CD4-positive, alpha-beta memory T cell (primary cell): ENCODE measurements at places on chromosomes 2 and 18. TPM values are rescaled to one million over a fixed set of nuclear protein-coding genes. Genes with fewer than 3 reads are reported as not detected.

- DNase-seq = no peak
Measured at GRCh38 chr2:19859565-19859964, 42.2 kb downstream of the TTC32 start.

DNA sequence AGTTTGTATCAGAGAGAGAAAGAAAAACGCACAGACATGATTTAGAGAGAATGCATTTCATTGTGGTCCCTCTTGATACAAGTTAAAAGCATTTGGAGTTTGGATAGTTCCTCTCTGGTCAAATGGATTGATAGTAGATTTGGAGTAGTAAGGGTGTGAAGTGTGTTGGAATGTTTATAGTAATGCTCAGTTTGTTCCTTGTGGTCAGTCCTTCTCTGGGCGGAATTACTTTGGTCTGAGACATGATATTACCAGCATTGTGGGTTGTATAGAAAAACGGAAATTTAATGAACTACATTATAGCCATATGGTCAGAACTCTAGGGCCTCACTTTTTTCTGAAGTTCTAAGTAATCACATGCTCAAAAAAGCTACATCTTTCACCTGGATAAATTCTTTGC, 178.9 kb downstream of the AGAP1 start:
- no peak for DNase-seq

- no peak for DNase-seq
Measured at GRCh38 chr2:45582522-45582921, 28.5 kb downstream of the SRBD1 start.

DNA sequence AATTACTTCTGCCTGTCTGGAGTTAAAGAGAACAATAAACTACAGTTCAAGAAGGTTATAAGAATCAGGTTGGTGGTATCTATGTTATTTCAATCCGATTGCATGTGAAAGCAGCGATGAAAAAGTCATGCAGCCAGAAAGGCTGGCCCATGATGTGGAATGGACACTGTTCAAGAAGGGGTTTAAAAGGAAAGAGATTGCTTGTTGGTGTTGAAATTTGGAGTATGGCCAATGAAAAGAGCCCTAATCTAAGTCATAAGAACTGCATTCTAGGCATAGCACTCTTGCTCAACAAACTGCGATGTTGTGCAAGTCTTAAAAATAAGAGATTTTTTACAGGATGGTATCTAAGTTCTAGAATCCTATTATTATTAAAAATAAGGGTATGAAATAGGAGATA, 61.3 kb downstream of the EFEMP1 start:
- no peak for DNase-seq

DNA sequence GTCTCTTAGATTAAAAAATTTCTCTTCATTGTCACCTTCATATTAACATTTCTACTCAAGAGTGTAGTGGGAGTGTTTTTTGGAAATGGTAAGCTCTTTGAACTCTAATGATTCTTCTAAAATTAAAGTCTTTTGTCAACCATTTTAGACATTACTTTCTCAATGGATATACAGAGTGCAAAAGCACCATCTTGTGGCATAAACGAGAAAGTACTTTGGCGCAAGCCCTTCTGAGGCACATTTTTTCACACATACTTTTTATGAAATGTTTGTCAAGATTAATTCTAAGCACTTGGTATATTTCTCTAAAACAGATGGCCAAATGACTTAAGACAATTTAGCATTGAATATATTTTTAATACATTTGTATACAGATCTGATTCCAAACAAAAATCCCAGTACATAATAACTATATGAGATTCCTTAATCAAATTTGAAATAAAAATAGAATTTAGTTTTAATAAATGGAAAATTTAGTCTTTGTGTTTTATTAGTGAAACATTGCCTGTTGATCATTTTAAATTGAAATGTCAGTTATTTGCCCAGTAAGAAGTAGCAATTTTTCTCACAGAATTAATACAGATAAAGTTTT, 63.3 kb upstream of the GALNT5 start:
- DNase-seq = peak; percentile 25

DNA sequence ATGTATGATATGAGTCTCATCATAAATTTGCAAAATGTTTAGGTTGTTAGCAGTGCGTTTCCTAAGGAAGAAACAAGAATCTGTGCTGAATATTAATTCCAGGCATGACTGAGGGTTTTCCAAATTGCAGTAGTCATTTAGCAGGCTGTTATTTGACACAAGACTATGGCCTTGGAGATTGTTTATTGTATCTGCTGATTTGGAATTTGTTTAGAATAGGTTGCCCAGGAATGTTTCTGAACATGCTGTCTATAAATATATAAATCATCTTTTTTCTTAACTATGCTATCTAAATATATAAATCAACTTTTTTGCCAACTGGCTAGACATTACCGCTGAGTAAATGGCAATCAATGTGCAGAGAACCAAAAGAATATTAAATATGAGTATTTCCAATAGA, 90.9 kb downstream of the DOK6 start:
- no peak for DNase-seq

DNA sequence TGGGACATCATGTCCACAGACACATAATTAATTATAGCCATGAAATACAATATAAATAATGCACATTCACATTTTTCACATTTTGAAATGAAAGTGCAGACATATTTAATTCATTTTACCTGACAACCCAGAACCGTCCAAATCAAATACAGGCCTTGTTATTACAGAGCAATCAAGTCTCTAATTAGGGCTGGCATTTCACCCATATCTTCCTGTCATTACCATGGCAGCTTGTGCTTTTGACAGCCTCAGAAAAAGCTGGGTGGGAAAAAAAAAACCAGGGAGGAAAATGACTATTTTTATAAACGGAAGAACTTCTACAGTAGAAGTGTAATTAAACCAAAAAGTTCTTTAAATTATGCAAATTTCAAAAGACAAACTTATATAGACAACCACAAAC, 436.4 kb downstream of the FBXO15 start:
- no peak for DNase-seq

DNA sequence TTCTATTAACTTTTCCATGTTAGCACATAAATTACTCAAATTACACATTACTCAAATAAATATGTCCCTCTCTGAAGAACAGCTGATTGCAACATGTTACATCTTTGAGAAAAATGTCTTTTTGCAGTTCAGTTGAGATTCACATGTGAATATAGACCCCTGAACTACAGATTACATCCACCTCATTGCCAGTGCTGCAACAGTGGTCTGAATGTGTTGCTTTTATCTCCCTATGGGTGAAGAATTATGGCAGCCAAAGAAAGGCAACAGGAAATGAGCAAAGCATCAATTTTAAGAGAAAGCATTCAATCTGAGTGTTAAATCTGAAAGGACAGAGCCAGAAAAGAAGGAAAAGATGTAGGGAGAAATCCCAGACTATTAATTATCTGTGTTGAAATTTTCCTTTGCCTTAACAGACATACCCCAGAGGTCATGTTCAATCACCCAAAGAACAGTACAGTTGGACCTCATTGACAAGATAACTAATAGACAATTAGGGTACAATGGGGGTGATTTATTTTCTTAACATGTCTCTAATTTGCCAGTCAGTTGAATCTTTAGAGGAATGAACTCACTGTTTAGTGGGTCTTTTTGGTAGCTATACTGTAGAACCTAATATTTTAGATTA, 620.2 kb downstream of the CPS1 start:
- no peak for DNase-seq

DNA sequence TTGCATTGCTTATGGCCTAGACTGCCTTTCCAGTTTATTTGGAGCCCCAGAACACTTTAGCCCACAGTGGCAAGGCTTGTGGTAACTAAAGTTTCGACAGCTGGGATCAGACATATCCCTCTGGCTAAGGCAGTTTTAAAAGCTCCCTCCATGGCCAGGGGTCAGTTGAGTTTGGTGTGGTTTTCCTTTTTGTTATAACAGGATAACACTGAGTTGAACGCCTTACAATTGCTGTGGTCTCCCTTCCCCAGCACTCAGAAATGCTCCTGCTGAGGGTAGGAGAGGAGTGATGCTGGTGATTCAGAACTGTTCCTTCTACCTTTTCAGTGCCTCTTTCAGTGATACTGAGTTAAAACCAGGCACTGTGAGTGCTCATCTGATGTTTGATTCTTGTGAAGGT, 182.6 kb downstream of the GULP1 start:
- DNase-seq = no peak

GRCh38 chr2:128607911-128608506, 289.3 kb upstream of the HS6ST1 start:
- no peak for DNase-seq

The MTA3 gene
- polyA plus RNA-seq = 7.7 TPM

The RAPGEF4 gene
- polyA plus RNA-seq = not detected

The RAB6C gene
- polyA plus RNA-seq = not detected

The SH2D6 gene
- polyA plus RNA-seq = not detected

The C1GALT1C1L gene
- polyA plus RNA-seq = not detected

The MAP3K19 gene
- not detected for polyA plus RNA-seq
